ENCODE measurements at places on chromosomes 3 and 15.

- DNase-seq: peak; percentile 64
These were observed 156.2 kb downstream of the FGF12 start for GRCh38 chr3:192570821-192571791.

DNA sequence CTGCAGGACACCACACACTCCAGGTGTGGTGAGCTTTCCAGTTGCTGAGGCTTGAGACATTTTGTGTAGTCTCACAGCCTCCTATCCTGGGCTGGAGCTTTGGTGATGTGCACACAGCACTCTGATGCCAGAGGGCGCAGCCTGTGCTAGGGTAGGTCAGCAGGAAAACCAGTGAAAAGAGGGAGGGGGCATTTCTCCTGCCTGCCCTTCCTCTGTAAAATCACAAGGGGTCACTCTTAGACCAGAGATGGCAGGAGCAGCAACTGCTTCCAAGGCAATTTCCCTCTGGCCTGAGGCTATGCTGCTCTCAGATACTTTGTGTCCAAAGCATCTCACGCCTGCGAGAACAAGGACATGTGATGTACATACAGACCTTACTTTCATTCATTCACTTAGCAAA is 16.5 kb upstream of the MUSTN1 start:
- DNase-seq: peak; percentile 64

DNA sequence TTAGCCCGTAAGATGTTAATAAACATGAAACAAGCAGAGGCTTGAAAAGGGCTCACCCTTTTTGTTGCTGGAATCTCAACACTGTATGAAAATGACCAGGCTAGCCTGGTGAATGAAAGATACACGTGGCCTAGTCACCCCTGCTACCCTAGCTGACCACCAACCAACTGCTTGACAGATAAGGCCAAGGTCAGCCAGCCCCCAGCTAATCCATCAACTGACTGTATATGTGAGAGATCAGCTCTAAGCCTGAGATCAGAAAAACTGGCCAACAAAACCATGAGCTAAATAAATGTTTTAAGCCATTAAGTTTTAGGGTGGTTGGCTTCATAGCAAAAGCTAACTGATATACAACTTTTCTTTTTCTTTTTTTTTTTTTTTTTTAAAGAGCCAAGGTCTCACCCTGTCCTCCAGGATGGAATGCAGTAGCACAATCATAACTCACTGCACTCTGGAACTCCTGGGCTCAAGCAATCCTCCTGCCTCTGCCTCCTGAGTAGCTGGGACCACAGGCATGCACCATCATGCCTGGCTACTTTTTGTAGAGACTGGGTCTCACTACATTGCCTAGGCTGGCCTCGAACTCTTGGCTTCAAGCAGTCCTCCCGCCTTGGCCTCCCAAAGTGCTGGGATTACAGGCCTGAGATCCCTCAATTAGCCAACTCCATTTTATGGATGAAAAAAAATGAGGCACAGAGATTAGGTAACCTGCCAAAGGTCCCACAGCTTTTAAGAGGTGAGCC is 34.6 kb downstream of the SH3BP5 start:
- no peak for DNase-seq

- no peak for DNase-seq
These were observed 7.2 kb upstream of the DGKG start for GRCh38 chr3:186369217-186369616.

- peak; percentile 78 for DNase-seq
These were observed 78.3 kb upstream of the CDIN1 start for GRCh38 chr15:36501063-36501678.

- DNase-seq: no peak
These were observed 12.8 kb downstream of the GABRA5 start for GRCh38 chr15:26879706-26880105.

GRCh38 chr3:108346301-108347227 is 50.2 kb downstream of the HHLA2 start:
- DNase-seq: no peak

DNA sequence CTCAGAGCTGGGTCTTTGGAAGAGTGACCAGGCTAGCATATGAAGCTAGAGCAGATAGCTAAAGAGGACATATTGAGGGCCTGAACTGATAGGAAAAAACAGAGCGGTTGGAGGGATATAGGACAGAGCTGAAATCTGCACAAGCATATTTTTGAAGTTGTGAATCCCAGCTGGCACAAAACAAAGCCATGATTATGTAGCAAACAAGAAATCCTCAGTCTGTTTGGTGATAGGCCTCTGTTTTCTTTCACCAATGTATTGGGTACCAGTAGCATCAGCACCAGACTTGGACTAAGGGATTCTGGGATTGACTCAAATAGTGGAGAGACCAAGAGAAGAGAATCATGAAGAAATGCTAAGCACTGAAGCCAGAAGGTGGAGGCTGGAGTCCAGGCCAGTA is 151.0 kb downstream of the FAM43A start:
- no peak for DNase-seq

DNA sequence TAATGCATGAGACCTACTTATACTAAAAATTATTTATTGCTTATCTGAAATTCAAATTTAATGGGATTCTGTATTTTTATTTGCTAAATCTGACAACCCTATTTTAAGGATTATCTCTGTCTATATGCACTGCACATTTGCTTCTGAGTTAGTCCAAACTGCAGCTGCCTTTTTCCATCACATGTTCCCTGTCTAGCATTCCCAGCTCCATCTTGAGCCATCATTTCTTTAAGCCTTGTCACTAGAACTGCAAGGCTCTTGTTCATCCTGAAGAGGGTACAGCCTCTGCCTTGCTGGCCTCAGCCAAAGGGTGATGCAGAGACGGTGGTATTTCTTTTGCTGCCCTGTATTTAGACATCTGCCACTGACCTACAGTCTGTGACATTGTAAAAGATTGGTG is 125.8 kb upstream of the STT3B start:
- DNase-seq: no peak

DNA sequence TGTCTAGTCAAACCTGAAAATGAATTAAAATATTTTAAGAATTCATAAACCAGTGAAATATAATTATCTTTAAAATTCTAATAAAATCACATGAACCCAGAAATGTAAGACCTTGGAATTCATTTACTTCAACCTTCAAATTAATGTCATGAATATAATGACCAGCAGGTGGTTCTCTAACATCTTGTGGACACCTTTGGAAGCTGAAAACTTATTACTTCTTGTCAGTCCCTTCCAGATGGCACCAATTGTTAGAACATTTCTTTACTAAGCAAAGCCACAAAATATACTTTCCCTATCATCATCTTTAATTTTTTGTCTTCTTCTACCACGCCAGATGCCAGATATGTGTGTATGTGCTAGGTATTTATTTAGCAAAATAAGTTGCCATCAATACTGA is 240.0 kb downstream of the MBNL1 start:
- DNase-seq: peak; percentile 33

GRCh38 chr3:177468331-177468730 is 271.0 kb upstream of the TBL1XR1 start:
- peak; percentile 47 for DNase-seq
